ENCODE measurements at places on chromosomes 5 and 9.

- DNase-seq = no peak
Observed at GRCh38 chr9:112863214-112863613, 27.5 kb downstream of the SLC46A2 start.

GRCh38 chr9:128828719-128829452, 708 bp downstream of the SPOUT1 start:
- DNase-seq = no peak

DNA sequence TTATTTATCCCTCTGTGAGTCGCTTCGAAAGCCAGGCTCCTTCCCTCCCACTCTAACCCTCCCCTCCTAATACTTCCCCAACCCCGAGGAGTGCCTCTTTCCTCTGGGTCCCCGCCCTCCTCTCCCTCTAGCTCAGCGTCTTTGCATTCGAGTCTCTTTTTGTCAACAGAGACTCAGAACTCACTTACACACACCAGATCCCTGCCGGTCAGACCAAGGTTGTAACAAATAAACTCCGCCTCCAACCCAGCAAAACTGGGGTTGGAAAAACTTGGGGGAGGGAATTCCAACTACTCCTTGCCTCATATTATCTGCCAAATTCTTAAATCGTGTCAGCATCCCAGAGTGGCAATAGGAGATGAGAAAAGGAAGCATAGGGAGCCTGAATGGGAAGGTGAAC, at the start of gene HTR1A:
TSS of gene HTR1A (minus strand) at position 167 of the 400 bp plus-strand sequence. CDS start 726 bp downstream, outside the sequence.
- no peak for DNase-seq

DNA sequence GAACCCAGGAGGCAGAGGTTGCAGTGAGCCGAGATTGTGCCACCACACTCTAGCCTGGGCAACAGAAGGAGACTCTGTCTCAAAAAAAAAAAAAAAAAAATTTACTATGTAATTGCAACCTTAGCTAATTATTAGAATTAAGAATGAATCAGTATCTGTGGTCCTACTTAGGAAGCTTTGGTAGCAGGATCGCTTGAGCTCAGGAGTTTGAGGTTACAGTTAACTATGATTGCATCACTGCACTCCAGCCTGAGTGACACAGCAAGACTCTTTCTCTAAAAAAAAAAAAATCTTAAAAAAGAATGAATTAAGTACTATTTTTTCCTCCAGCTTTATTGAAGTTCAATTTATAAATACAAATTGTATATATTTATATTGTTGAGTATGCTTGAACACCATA, 16.7 kb downstream of the NDUFAF2 start:
- no peak for DNase-seq

- DNase-seq = no peak
Observed at GRCh38 chr9:35994959-35995358, 37.0 kb upstream of the OR2S2 start.

- no peak for DNase-seq
Observed at GRCh38 chr5:57681942-57682341, 199.3 kb upstream of the ACTBL2 start.

DNA sequence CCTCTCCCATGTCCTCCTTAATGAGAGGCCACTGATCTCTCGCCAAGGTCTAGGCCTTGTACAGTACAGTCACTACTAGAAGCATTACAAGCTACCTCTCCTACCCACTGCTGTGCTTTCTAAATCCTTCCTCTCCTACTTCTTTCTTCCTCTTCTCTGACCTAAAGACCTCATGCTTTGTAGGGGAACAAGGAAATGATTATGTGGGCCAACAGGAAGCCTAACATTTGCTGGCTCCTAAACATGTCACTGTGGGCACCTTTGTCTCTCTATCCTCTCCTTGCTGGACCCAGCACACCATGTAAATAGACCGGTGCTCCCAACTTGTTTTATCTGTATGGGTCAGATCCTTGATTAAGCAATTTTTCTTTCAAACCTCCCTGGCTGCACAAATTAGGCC, 16.7 kb downstream of the SLC28A3 start:
- DNase-seq = no peak

DNA sequence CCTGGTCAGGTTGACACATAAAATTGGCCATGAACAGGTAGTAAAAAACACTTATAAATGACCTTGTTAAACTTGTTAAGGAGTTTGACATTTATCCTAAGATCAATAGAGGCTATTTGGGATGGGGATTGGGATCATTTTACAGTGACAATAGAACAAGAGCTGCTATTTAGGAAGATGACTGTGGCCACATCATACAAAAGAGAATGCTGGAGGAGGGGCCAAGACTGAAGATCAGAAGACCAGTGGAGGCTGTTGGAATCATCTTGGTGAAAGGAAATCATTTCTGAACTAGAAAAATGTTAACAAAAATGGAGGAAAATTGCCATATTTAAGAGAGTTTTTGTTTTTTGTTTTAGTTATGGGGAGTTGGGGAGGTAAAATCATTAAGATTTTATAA, 304.8 kb upstream of the TLE4 start:
- DNase-seq = no peak

DNA sequence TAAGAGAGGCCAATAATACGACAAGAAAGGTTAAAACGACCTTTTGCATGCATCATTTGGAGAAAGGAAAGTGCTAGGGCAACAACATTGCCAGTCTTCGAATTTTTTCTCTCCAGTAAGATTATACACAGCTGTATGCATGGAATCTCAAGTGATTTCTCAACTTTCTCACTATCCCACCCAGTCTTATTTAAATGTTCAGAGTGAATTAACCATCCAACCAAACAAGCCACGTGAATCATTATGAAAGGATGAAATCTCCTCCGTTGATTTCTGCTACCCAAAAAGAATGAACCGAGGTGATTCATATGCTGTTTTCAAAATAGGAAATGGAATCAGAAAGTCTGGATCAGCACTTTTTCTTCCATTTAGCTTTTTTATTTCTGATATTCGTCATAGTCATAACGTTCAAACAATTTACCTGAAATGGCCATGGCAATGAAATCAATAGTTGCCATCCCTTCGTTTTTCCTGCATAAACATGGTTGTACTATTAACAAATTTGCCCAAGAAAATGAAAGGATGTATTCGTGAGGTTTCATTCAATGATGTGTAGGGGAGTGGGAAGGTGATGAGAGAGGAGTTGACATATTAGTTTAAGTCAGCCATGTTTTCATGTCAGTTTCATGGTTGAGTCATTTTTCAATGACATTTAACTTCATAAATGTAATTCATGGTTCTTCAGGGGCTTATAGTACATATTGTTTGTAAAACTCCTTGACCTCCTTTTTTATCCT, 170.9 kb upstream of the WWC1 start:
- DNase-seq = no peak

GRCh38 chr5:113219695-113220094, 215.1 kb downstream of the TSSK1B start:
- no peak for DNase-seq

- no peak for DNase-seq
Observed at GRCh38 chr5:133396187-133396741, 216.1 kb downstream of the FSTL4 start.

DNA sequence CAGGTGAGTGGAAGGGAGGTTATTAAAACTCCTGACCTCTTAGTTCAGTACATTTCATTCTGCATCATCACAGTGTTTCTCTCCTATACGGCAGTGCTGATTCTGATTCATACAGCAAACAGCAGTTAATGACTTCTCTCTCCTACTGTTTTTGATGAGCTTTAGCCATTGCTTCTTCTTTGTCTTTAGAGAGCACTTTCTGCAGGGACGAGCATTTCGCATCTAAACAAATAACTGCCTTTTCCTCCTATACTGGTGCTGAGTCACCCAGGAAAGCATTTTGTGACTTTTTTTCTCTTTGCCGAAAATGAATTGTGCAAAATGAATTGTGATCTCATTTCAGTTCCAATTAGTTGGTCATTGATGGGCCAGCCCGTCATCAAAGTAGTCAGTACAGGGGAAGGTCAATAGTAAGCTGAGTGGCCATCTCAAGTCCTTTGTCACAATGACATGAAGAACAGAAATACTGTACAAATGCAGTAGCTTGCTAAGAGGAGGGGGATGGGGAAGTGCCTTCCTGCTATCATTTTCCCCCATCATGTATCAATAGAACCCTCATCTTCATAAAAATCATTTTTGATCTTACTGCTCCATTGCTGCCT, 98.5 kb downstream of the INSYN2B start:
- no peak for DNase-seq

DNA sequence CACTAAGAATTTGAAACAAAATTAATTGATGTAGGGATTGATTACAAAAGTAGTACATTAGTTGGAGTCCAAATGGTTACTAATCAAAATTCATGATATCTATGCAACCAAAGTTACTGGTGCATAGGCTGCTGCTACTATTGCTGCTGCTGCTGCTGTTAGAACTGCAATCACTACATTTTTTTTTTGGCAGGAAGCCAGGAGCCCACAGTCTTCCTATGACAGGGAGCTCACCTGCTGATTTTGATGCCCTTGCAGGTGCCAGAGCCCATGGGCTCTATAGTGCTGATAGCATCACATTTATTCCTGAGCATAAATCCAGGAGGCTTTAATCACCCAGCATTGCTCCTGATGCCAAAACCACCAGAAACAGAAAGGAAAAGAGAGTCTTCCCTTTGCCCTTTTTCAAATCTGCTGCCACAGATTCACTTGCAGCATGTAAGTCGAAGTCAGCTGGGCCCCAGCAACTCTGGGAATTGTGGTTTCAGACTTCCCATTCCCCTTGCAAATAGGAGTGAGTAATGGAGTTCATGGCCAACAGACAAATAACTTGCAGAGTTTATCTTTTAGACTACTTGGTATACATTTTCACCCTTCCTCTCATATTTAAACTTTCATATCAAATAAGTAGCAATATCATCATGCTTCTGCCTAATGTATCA, 17.6 kb downstream of the SLCO6A1 start:
- DNase-seq = no peak

GRCh38 chr9:99171225-99172123, 50.3 kb downstream of the ALG2 start:
- no peak for DNase-seq

GRCh38 chr9:109816490-109816889, 36.5 kb downstream of the PALM2AKAP2 start:
- DNase-seq = no peak

GRCh38 chr5:128498844-128499455, 39.1 kb downstream of the FBN2 start:
- DNase-seq = no peak

DNA sequence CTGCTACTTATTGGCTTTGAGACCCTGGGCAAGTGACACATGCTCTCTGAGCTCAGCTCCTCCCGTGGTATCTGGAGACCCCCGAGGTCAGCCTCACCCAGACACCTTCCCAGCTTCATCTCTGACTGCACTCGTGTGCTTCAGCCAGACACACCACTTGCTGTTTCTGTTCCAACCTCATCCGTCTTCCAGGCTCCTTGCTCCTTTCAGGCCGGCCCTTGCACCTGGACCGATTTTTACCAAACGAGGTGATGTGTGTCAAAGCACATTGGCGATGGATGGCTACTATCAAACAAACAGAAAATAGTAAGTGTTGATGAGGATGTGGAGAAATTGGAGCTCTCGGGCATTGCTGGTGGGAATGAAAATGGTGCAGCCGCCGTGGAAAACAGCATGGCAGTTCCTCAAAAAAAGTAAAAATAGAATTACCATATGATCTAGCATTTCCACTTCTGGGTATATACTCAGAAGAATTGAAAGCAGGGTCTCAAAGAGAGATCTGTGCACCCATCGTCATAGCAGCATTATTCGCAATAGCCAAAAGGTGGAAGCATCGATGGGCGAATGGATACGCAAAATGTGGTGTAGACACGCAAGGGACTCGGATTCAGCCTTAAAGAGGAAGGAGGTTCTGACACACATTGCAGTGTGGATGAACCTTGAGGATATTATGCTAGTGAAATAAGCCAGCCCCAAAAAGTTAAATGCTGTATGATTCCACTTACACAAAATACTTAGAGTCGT, 96.1 kb upstream of the IER5L start:
- DNase-seq = no peak

DNA sequence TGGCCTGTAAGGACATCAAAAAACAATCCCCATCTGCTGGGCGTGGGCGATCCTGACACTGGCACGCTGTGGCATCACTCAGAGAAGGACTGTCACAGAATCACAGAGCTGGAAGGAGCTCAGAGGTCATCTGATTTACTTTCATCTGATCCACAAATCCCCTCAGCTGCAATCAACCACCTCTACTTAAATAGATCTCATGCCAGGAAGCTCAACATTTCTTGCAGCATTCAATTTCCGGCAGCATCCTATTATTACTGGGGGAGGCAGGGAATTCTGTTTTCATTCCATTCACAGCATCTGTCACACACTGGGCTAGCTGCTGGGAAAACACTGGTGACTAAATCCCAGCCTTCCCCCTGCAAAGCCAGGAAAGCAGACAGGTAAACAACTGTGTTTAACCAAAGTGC, 38.3 kb downstream of the RETREG1 start:
- peak; percentile 95 for DNase-seq

- no peak for DNase-seq
Observed at GRCh38 chr9:136588663-136589464, 43.0 kb upstream of the NOTCH1 start.

GRCh38 chr5:100902440-100903038, 543 bp downstream of the ST8SIA4 start:
- no peak for DNase-seq

DNA sequence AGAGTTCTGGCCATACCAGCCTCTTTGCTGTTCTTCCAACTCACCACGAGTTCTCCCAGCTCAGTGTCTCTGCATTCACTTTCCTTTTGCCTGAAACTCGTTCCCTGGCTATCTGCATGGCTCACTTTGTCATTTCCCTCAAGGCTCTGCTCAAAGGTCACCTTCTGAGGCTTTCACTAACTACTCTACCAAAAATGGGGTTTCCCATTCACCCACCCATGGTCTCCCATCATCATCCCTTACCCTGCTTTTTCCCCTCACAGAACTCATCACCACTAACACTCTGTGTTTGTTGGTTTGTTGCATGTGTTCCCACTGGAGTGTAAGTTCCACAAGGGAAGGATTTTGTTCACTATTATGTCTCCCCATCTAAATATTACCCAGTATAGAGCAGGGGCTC, 16.6 kb downstream of the PLGRKT start:
- DNase-seq = no peak

GRCh38 chr9:33489066-33489465, 15.3 kb upstream of the NOL6 start:
- no peak for DNase-seq

DNA sequence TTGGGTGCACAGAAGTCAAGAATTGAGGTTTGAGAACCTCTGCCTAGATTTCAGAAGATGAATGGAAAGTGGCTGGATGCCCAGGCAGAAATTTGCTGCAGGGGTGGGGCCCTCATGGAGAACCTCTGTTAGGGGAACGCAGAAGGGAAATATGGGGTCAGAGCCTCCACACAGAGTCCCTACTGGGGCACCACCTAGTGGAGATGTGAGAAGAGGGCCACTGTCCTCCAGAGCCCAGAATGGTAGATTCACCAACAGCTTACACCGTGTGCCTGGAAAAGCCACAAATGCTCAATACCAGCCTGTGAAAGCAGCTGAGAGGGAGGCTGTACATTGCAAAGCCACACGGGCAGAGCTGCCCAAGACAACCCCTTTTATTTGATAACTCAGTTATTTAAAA, 383.5 kb downstream of the TLE4 start:
- DNase-seq = no peak
